Aorta (tissue), 5 donors: ENCODE measurements at places on chromosomes 7 and 10.

GRCh38 chr10:17766731-17767130 is 14.7 kb downstream of the TMEM236 start:
- no peak for DNase-seq

- no peak for DNase-seq
Observed at GRCh38 chr7:3493499-3493898, 192.4 kb downstream of the SDK1 start.

DNA sequence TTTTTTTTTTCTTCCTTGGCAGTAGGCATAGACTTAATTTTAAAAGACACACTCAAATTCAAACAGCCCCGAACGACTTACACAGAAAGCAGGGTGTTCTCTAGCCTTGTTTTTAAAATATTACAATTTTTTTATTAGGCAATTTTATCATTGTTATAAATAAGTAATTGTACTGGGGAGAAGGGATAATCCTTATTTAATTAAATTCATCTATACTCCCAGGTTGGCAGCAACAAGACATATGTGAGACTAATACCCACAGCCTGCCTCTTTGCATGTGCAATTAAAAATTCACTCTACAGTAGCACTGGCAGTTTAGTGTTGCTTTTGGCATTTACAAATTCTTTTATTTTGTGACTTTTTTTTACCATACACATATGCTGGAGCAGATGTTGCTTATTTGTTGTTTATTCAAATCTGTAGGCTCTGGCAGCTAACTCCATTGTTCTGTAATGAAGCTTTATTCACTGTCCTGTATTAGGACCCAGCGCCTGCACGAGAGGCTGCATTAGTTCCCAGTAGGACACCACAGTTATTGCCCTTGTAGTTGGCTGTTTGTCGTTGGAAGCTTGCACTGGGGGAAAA is 84.9 kb upstream of the PPP1R17 start:
- no peak for DNase-seq

DNA sequence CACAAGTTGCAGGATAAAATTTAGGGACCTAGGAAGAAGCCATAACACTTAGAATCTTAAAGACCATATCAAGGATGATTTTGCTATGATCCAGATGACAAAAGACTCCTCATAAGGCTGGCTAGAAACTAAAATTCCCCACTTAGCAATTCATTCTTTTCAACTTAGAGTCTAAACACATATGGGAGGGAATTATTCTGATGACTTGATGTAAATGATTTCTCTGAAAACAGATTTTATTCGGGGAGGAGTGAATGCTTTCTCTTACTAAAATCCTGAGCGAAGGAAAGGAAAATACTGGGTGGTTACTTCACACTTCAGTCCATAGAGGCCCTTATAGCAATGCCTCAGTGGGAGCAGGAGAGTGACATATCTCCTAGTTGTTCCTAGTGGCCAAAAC is 138.7 kb upstream of the SORCS1 start:
- DNase-seq = no peak

- DNase-seq = no peak
Observed at GRCh38 chr7:68433462-68434070, 1164.7 kb upstream of the AUTS2 start.

GRCh38 chr7:73742338-73742752 is 3.7 kb upstream of the ABHD11 start:
- DNase-seq = no peak

DNA sequence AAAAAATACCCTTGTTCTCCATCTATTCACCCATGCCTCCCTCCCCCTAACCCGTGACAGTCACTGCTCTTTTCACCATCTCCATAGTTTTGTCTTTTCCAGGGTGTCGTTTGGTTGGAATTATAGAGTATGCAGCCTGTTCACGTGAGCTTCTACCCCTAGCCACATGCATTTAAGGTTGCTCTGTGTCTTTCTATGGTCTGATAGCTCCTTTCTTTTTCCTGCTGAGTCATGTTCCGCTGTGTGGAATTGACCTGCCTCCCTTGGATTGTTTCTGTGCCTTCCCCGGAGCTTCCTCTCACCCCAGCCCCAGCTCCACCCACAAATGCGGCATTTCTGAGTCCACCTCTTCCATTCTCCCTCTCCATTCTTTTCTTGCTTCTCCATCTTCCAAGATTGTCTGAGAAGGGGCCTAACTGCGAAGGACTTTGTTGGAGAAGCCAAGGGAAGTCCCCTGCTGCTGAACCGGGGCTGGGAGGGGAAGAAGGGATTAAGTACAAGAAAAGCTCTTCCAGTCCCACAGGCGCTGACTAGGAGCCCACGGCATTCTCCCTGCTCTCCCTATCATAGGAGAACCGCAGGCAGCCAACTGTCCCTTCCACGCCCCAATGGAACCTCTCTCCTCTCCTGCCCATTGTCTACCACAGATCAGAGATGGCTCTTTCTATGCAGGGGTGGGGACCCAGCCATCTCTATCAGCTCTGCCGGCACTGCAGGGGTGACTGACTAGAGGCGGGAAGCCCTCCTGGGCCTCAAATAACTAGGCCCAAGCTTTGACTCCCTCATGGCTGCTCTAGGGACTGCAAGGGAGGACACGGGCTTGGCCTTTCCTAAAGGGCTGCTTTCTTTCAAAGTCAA is 87.5 kb upstream of the ANLN start:
- no peak for DNase-seq

GRCh38 chr10:260819-261429 is 125.7 kb downstream of the ZMYND11 start:
- no peak for DNase-seq

DNA sequence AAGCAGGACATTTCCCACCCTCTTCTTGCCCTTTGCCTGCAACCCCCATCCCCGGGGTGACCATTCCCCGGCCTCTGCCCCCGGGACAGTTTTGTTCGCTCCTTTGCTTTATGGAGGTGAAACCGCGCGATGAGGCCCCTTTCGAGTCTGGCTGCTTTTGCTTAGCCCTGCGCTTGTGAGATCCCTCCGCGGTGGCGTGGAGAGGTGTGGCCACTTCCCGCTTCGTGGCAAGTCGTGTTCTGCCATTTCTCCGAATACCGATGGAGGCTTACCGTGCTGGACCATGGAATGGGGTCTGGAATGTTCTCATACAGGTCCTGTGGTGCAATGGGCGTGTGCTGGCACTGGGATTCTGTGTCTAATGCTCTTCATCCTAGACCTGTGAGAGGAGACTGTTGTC is 106.7 kb downstream of the LHPP start:
- no peak for DNase-seq

GRCh38 chr10:103739039-103739764 is 116.2 kb downstream of the SH3PXD2A start:
- DNase-seq = no peak

- DNase-seq = no peak
Observed at GRCh38 chr10:1195828-1196227, 139.6 kb downstream of the WDR37 start.
